ENCODE measurements at places on chromosomes 12 and 14. TPM values are rescaled to one million over a fixed set of nuclear protein-coding genes. Genes with fewer than 3 reads are reported as not detected.

DNA sequence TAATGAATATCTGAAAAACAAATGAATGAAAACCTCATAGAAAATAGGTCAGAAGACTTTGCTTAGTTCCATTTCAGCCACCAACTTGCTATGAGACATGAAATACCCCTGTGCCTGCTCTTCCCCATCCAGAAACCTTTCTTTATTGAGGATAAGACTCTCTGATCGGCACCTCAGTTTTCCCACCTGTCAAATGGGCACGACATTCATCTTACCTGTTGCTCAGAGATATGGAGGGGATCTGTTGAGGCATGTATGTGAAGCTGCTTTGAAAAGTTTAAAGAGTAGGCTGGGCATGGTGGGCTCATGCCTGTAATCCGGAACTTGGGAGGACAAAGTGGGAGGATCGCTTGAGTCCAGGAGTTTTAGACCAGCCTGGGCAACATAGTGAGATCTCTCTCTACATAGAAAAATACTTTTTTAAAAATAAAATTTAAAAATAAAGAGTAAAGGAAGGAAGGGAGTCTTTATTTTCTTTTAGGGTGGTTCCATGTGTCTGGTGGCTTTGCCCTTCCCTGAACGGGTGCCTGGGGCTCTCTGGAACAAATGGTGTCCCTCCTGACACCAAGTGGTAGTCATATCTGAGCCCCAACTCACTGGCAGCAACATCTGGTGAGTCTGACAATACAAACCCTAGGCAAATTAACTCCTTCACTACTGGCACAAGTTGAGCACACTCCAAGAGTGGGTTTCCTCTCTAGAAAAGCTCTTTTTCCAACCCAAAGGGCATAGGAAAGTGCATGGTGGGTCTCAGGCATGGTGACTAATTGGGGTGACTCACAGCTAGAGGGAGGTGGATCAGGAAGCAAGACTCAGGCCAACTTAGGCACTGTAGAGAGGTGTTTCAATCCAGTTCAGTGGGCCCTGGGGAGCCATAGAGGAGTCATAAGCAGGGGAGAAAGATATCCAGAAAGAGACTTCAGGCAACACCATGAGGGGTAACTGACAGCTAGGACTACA, 42.1 kb downstream of the MAP1LC3B2 start:
- no peak for DNase-seq

- no peak for DNase-seq
Observed at GRCh38 chr14:65940056-65940735, 527.7 kb downstream of the FUT8 start.

Gene POTEG
- not detected for total RNA-seq

Gene ATF1
- 52.8 TPM for total RNA-seq
